ENCODE measurements at places on chromosomes 4 and X. TPM values are rescaled to one million over a fixed set of nuclear protein-coding genes. Genes with fewer than 3 reads are reported as not detected.

GRCh38 chr4:184100297-184100885 lies 117.3 kb downstream of the ENPP6 start:
- DNase-seq = no peak

GRCh38 chrX:51802917-51803688 lies 59.9 kb downstream of the GSPT2 start:
- peak; percentile 42 for DNase-seq

- no peak for DNase-seq
Measured at GRCh38 chr4:99054428-99054994, 34.1 kb downstream of the ADH5 start.

- no peak for DNase-seq
Measured at GRCh38 chrX:107646735-107647134, 18.4 kb downstream of the PRPS1 start.

- DNase-seq = no peak
Measured at GRCh38 chr4:84803720-84804119, 162.8 kb downstream of the WDFY3 start.

DNA sequence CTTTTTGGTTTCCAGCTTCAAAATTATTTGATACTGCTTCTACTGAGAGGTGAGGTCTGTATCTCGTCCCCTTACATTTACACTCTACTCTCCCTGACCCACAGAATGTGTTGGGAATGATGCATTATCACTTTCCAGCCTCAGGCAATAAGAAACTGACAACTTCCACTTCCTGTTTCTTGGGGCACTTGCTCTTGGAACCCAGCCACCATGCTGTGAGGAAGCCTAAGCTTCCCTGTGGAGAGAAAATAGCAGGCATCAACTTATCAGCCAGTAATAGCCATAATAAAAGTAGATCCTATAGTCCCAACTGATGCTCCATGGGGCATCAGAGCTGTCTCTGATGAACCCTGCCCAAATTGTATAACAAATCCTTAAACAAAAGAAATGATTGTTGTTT lies 32.6 kb downstream of the RELL1 start:
- no peak for DNase-seq

DNA sequence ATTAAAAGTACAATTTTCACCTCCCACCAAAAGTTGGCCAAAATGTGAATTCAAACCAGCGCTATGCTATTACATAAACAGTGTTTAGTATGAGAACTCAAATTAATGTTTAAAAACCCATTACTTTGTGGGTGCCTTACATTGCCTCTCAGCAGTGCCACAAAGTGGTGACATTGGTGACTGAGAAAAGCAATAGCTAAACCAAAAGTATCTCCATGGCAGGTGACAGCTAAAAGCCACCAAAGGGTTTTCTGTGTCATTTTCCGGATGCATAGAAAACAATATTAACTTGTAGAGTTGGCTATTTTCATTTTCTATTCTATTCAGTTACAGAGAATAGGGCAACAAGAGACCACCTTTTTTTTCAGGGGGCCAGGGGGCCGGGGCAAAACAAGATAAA lies 261.2 kb downstream of the MAPK10 start:
- DNase-seq = no peak

DNA sequence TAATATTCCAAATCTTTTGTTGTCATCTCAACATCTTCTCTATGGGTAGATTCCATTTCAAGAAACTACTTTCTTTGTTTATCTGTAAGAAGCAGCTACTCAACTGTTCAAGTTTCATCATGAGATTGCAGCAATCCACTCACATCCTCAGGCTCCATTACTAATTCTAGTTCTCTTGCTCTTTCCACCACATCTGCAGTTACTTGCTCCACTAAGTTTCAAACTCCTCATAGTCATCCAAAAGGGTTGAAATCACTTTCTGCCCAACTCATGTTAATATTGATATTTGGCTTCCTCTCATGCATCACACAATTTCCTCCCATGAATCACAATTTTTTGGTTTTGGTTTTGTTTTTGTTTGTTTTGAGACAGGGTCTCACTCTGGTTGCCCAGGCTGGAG lies 35.7 kb downstream of the ADH5 start:
- DNase-seq = no peak

- no peak for DNase-seq
Measured at GRCh38 chr4:21012851-21013331, 312.6 kb downstream of the PACRGL start.

GRCh38 chr4:94995684-94996394 lies 238.1 kb downstream of the BMPR1B start:
- no peak for DNase-seq

DNA sequence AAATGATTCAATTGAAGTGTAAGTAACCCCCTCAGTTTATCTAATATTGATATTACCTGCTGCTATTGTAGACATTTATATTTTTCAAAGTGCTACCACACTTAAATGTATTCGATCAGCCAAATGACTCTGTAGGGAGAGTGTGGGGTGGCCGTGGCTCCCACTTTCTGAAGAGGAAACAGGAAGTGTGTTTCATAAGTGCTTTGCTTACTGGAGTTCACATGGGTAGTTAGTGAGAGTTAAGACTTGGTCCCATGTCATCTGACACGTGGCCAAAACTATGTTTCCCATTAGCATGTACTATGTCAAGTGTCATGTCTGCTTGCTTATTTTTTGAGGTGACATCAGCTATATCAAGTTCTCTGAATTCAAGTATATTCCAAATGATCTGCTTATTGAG lies 308.1 kb upstream of the GATB start:
- no peak for DNase-seq

DNA sequence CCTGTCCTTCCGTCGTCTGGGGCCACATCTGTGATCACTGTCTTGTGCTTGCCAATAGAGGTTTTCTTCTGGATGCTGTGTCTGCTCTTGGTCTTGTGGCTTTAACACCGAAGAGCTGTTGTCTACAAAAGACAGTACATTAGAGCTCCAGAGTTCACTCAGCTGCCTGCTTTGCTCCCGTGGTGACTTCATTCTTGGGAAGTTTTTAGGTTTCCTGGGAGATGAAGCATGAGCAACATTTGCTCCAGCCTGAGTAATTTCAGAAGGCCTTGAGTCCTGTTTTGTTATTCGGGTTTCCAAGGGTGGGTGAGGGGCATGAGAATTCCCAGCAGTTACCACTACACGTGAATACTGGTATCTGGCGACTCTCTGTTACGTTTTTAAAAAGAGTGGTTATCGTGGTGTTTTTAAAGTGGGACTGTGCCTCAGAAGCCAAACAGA lies 189.2 kb downstream of the SHROOM3 start:
- DNase-seq = no peak

DNA sequence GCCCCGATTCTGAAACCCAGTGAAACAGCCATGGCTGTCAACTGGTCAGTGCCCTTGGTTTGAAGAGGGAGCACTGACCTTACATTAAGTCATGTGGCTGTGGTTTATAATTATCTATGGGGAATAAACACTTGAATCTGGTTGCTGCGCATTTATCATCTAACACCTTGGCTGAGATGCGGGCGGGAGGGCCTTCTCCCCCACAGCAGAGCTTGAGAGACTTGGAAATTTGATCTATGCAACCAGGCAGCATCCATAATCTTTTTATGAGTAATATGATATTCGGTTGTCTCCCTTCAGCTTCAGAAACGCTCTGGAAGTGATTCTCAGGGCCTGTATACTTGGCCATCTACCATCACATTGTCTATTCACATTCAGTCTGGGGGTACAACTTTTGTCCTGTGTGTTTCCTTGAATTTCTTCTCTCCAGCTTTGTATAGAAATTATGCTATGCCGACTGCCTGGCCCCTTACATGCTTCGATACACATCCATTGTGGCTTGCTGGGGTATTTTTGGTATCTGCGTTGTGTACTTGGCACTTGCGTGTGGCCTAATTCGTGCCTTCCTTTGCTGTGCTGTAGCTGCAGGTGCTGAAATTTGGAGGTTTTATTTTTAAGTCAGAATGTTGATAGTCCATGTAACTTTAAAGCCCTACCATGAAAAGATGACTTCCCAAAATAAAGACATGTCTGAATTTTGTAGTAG lies 321.6 kb downstream of the ARHGAP10 start:
- DNase-seq = no peak

DNA sequence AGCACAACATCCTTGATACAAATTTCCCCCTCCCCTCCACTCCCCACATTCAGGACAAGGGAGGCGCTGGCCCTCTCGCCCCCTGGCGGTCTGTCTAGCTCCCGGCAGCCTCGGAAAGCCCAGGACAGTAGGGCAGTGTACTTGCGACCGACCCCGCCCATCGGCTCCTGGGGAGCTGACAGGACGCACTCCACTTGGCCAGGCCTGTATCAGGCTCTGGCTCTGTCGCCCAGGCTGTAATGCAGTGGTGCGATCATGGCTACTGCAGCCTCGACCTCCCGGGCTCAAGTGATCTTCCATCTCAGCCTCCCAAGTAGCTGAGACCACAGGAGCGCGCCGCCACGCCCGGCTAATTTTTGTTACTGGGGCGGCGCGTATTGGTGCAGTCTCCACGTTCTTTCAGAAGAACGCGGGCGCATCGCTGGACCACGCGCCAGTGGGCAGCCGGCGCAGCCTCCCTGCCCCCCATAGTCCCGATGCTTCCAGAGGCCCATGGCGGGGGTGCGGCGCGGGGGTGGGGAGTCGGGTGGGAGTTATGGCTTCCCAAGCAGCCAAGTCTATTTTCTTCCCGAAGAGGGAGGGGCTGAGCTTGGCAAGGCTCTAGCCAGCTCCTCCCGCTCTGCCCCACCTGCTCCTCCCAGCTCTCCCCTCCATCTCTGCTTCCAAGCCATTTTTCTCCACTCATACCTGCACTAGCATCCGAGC lies 7.8 kb upstream of the AKAP14 start:
- DNase-seq = peak; percentile 36

DNA sequence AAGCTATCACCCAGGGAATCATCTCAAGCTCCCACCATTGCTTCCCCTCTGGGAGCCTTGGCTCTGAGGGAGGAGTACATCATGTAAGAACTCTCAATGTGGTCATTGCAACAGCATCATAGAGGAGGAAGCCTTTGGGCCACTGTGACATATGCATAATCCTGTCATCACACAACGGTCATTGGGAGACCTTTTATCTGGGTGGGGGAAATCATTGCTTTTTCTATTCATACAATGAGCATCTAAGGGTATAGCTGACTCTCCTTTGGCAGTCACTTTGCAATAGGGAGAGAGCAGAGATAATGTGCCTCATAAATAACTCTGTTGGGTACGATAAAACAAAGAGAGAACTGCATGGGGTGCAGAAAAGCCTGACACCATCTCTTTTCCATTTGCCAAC lies 155.2 kb upstream of the KCNIP4 start:
- DNase-seq = no peak

DNA sequence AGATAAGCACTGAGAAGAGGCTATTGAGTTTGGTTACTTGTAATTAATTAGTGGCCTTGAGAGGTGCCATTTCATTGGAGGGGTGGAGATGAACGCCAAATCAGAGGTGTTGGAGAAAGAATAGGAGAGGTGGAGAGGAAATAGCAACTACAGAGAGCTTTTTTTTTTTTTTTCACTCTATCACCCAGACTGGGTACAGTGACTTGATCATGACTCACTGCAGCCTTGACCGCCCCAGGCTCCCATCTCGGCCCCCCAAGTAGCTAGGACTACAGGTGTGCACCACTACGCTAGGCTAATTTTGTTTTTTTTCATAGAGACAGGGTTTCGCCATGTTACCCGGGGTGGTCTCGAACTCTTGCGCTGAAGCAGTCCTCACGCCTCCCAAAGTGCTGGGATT lies 5.2 kb downstream of the NHS start:
- DNase-seq = no peak

GRCh38 chr4:138945840-138946239 lies 69.7 kb upstream of the NOCT start:
- no peak for DNase-seq

DNA sequence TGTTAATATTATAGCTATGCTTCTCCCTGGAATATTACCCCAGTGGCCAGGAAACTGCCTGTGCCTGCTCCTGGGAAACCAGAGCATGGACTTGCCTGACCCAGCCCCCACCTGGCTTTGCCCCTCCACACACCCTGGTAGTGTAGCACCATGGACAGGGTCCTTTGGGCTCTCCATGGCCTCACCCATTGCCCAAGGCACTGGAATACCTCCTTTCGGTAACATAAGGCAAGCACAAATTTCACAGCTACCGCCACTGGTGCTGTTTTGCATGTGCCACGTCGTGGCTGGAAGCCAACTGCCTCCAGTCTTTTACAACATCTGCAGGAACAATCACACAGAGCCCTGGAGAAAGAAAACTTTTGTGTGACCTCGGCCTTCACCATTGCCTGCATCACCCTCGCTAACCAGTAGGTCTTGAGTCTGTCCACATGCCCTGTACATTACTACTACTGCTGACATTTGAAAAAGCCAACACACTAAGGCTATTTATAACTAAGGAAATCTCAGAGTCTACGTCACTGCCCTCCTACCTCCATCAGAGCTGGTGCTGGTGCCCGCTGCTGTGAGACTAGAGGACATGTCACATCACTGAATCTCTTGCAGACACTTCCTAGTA lies 47.7 kb downstream of the HPGD start:
- DNase-seq = no peak

GRCh38 chrX:136789856-136790255 lies 9.1 kb upstream of the ARHGEF6 start:
- DNase-seq = no peak

- no peak for DNase-seq
Measured at GRCh38 chrX:96621811-96622210, 62.8 kb upstream of the DIAPH2 start.

DNA sequence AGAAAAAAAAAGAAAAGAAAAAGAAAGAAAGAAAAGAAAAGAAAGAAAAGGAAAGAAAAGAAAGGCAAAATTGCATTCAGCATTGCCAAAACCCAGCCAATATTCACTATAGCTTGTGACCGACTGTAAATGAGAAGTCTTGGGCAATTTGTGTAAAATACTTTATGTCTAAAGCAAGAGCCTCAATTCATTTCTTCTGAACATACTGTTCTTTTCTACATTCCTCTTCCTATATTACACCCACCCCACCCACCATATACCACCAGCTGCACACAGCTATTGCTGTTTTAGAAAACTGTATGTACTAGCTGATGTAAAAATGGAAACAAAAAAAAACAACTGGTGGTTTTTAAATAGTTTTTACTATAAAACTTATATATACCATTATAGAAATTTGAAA lies 156.9 kb upstream of the TTC29 start:
- DNase-seq = no peak

DNA sequence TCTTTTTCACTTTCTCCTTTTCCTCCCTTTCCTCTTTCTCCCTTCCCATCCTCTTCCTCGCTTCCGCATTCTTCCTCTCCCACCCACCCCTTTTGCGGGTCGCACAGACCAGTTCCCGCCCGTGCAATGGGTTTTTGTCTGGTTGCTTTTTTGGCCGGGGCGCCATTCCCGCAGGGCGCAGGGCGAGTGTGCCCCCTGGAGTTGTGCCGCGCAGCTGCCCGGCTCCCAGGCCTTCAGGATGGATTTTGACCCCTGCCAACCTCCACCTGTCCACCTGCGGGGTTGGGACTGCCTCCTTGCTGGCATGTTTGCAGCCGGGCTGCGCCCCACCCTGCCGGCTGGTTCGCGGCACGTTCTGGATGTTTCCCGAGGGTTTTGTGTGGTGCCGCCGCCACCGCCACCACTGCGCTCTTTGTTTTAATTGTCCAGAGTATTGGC lies 578 bp upstream of the SEL1L3 start:
- DNase-seq = no peak

- peak; percentile 19 for DNase-seq
Measured at GRCh38 chrX:68827848-68828624, 785 bp upstream of the EFNB1 start.

The CFI gene
- 0.55 TPM for total RNA-seq

The SMARCA5 gene
- total RNA-seq = 56.4 TPM

The XAGE2 gene
- not detected for total RNA-seq

The PROM1 gene
- 0.38 TPM for total RNA-seq

The TMEM31 gene
- not detected for total RNA-seq

The VCX3A gene
- not detected for total RNA-seq

The BMX gene
- total RNA-seq = not detected

The C4orf51 gene
- total RNA-seq = not detected

The SMARCA1 gene
- 0.62 TPM for total RNA-seq

The MAGEA11 gene
- total RNA-seq = not detected

Data from T-cell (primary cell).